ENCODE measurements at places on chromosomes 12 and 14.

GRCh38 chr14:94700336-94700735, 69.6 kb downstream of the GSC start:
- no peaks in the 10 kb centered on the region for H3K4me1 ChIP-seq
- H3K36me3 ChIP-seq, result no peaks in the 10 kb centered on the region
- H3K27ac ChIP-seq, result no peak overlapping the region
- no peak for DNase-seq

DNA sequence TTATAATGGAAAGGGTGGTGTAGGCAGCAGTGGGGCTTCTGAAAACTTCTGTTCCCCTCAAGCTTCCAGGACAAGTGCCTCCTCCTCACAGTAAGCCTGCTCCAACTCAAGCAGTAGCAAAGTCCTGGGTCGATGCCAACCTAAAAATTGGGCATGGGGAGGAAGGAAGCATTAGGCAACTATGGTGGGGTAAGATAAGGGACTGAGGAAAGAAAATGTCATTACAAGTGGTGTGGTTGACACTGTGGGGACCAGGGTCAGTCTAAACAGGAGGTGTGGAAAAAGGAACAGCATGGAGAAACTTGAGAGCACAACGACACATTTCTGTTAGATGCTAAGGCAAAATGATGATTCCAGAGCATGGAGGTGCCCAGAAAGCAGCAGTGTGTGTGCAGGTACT, 34.9 kb downstream of the WIF1 start:
- H3K4me3 ChIP-seq, result no peak overlapping the region
- no peak overlapping the region for H3K27ac ChIP-seq
- no peaks in the 10 kb centered on the region for H3K4me1 ChIP-seq
- no peaks in the 10 kb centered on the region for H3K27me3 ChIP-seq

- no peak overlapping the region for H3K27ac ChIP-seq
- DNase-seq, result peak; percentile 1
- H3K27me3 ChIP-seq, result no peaks in the 10 kb centered on the region
- no peaks in the 10 kb centered on the region for H3K36me3 ChIP-seq
Observed at GRCh38 chr12:121059031-121059898, 20.2 kb upstream of the OASL start.

DNA sequence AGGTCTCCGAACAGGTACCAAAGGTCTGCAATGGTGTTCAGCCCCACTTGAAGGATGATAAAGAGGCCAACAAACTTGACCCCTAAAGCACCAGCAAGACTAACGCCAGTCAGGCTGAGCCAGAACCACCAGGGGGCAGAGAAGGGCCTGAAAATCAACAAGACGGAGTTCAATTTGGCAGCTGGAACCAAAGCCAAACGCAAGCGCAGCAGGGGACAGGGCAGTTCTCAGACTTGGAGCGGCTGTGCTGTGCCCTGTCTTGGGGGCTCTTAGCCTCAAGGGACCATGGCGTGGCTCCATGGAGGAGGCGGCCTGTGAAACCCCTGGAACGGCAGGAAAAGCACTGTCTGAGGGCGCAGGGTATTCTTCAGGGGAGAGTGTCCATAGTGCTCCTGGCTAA, 19.6 kb downstream of the POMT2 start:
- H3K27ac ChIP-seq, result no peak overlapping the region
- H3K4me3 ChIP-seq, result no peak overlapping the region
- H3K4me1 ChIP-seq, result peaks cover 11% of the 10 kb centered on the region
- H3K36me3 ChIP-seq, result peaks cover 20% of the 10 kb centered on the region
- no peaks in the 10 kb centered on the region for H3K27me3 ChIP-seq
